ENCODE measurements at places on chromosomes 2 and 18. TPM values are rescaled to one million over a fixed set of nuclear protein-coding genes. Genes with fewer than 3 reads are reported as not detected.

The KCNG2 gene
- total RNA-seq: 0.51 TPM

The C2orf81 gene
- 0.17 TPM for total RNA-seq

The STARD6 gene
- not detected for total RNA-seq

The RGPD4 gene
- total RNA-seq: not detected

The CYP27C1 gene
- not detected for total RNA-seq

The FAP gene
- total RNA-seq: 1.8 TPM

The SMPD4 gene
- 37.0 TPM for total RNA-seq

Data from dermis blood vessel endothelial cell (primary cell).